ENCODE measurements at places on chromosomes 13 and 19. TPM values are rescaled to one million over a fixed set of nuclear protein-coding genes. Genes with fewer than 3 reads are reported as not detected.

The FCER2 gene
- not detected for total RNA-seq

The ERICH4 gene
- total RNA-seq = not detected

GRCh38 chr13:59364641-59365085 lies 799.1 kb downstream of the DIAPH3 start:
- DNase-seq = no peak

DNA sequence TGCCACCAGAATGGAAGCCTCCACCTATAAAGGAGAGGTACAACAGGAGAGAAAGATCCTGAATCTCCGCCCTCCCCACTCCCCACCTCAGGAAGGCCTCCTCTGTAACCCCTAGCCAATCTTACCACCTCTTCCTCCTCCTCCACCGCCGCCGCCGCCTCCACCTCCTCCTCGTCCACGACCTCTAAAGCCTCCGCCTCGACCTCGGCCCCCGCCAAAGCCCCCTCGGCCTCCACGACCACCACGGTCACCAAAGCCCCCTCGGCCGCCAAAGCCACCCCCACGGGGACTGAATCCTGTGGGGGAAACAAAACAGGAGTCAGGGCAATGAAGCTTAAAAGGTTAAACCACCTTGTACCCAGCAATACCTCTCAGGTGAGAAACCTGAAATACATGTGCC lies 5.7 kb downstream of the FBL start:
- DNase-seq = no peak

DNA sequence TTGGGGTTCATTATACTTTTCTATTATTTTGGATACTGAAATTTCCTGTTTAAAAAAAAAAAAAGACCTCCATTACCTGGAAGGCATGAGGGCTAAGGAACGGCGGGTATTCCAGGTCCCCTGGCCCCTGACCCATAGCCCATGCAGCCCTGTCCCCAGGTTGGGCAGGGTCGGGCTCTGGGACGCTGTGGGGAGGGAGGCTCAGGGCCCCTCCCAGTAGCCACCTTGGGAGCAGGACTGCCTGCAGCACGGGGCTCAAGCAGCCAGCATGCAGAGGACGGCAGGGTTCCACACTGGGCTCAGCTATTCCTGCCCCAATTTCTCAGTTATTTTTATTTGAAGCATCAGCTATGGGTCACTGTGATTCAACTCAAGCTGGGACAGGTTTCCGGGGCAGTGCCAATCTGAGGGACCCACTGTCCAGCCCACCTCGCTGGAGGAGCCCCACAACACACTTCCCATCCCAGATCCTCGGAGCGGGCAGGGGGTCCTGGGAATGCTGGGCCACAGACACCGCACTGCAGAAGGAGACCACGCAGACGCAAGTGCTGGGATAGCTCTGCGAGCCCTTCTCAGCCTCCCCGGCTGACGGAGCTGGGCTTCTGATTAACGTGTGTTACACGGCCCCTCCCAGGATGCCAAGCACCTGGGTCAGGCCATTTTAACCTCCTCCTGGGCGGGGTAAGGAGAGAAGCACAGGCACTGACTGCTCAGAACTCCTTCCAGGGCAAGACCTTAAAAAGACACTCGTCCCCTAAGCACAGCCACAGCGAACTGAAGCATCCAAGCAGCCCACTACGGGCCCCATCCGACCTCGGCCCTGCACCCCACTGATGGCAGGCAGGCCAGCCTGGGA lies 60.1 kb downstream of the PEPD start:
- DNase-seq = no peak

DNA sequence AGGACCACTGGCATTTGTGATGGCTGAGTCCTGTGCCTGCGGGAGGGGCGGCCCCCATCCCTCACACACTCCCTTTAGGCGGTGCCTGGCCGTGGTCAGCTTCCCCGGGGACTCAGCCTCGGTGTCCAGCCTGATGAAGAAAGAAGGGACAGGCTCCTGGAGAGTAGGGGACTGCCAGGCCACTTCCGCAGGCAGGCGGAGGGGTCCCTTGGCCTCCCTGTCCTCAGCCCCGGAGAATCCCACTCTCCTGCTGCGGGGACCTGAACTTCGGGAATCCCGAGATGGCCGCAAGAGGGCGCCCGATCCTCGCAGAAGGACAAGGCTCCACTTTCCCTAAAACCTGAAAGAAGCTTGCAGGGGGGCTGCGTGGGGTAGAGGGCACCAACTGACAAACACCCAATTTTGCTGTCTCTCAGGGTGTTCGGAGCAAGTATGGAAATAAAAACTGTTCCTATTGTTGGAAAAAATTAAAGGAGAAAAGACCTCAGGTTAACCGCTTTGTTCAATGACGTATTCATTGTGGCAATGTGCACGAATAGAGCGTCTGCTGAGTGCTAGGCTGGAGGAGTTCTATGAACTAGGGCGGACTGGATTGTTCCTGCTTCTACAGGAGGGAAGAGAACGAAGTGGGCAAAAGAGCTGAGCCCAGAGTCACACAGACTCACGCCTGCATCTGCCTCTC lies 297.3 kb downstream of the ZNF536 start:
- DNase-seq = no peak

DNA sequence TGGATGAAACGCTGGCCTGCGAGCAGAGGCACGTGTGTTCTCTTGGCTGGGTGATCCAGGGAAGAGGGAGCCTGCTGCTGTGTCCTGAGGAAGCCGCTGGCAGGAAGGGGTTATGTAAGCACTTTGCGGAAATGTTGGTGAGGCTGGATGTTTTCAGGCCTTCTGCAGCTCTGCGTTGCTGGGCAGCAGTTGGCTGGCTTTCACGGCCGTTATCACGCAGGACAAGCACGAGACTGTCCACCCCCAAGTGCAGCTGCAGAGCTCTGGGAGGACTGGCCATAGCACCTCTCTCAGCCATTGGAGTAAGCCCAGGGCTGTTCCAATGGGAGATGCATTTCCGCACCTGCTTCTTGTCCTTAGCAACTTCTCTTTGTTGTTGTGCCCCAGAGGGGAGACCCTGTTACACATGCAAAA lies 146.9 kb upstream of the SOX21 start:
- no peak for DNase-seq

GRCh38 chr19:38375748-38376147 lies 1.4 kb downstream of the PSMD8 start:
- no peak for DNase-seq

The DMKN gene
- 3.3 TPM for total RNA-seq

Measured in esophagus muscularis mucosa (tissue), 4 donors.